ENCODE measurements at places on chromosomes 2 and 18. TPM values are rescaled to one million over a fixed set of nuclear protein-coding genes. Genes with fewer than 3 reads are reported as not detected.

Gene GKN2
- not detected for total RNA-seq

Gene EPHA4
- 7.0 TPM for total RNA-seq

Gene FAM124B
- total RNA-seq, result 0.40 TPM

Gene PKDCC
- total RNA-seq, result not detected

Gene MROH2A
- not detected for total RNA-seq

Gene TWIST2
- not detected for total RNA-seq

Gene CNRIP1
- not detected for total RNA-seq

Gene DTYMK
- 85.9 TPM for total RNA-seq

Gene ALKAL2
- total RNA-seq, result not detected

Gene EGR4
- total RNA-seq, result 0.34 TPM

Gene MEP1B
- total RNA-seq, result 0.10 TPM

Gene MOB1A
- 170 TPM for total RNA-seq

Gene APLF
- 3.0 TPM for total RNA-seq

Gene ADGRF3
- total RNA-seq, result 1.4 TPM

Gene SFTPB
- total RNA-seq, result not detected

Gene INHBB
- total RNA-seq, result not detected

Gene CD8B
- total RNA-seq, result 0.87 TPM

Gene HOXD3
- total RNA-seq, result not detected

Gene SLC8A1
- 0.19 TPM for total RNA-seq

Gene TMEM178A
- 0.29 TPM for total RNA-seq

Gene HNMT
- not detected for total RNA-seq

Gene FLACC1
- total RNA-seq, result 0.63 TPM

Gene CTIF
- total RNA-seq, result 4.6 TPM

Gene UGT1A6
- total RNA-seq, result not detected

Gene SLC40A1
- 4.8 TPM for total RNA-seq

Gene SMYD1
- total RNA-seq, result not detected

Gene OBSL1
- total RNA-seq, result 0.83 TPM

Gene ANKRD29
- total RNA-seq, result not detected

Gene SLC19A3
- total RNA-seq, result not detected

Gene ASB18
- not detected for total RNA-seq

Gene FOXI3
- total RNA-seq, result not detected

Gene UGT1A1
- not detected for total RNA-seq

Gene REEP1
- 0.15 TPM for total RNA-seq

Gene MYO7B
- 0.14 TPM for total RNA-seq

Gene HOXD13
- total RNA-seq, result not detected

Gene MYO3B
- total RNA-seq, result 0.48 TPM

Gene TMEM37
- not detected for total RNA-seq

Gene TMEM150A
- 1.6 TPM for total RNA-seq

Gene ALLC
- not detected for total RNA-seq

Gene CPO
- total RNA-seq, result not detected

Gene DUSP2
- total RNA-seq, result 539 TPM

Gene TNFAIP6
- not detected for total RNA-seq

Gene SIX3
- total RNA-seq, result not detected

Gene DHX57
- 14.4 TPM for total RNA-seq

Gene C2orf78
- not detected for total RNA-seq

Gene CCBE1
- 0.36 TPM for total RNA-seq

Gene ACTG2
- total RNA-seq, result not detected

Gene LRP1B
- not detected for total RNA-seq

Gene TM4SF20
- total RNA-seq, result not detected

Gene CNTNAP5
- total RNA-seq, result not detected

Measured in activated CD4-positive, alpha-beta memory T cell treated with anti-CD3 and anti-CD28 coated beads for 36 hours (primary cell).